ENCODE measurements at places on chromosomes 5 and 9.

DNA sequence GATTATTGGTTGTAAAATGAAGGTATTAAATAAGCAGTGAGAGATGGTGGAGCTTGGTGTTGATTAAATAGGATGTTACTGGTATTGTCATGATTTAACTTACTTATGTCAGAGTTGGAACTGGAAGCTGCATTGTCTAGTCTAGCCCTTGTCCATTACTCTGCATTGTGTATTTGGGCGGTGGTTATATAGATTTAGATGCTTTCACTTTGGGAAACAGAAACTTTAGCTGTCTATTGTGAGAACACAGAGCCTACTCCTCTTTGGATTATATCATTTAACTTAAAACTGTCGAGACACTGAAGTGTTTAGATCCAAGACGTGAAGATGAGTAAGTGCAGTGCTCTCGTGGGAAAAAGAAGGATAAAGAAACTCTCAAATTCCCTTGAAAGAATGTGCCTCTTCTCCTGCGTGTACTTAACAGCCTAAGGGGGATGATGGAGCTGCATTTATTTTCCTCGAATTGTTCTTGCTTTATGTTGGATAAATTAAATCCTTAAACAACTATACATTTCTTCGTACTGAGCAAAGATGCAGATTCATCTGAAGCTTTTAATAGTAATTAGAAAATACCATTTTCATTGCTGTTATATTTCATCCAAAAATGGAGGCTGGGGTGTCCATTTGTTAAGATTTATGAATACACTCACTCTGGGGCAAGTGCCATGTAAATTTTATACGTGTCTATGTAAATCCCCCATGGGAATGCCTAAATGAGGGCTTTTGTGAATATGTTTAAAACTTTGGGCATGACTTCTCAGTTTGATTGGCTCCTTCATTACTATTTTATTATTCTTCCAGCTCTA lies 21.6 kb downstream of the FBXL7 start:
- no peak for DNase-seq

- DNase-seq = no peak
These were observed 44.7 kb downstream of the OR2V1 start for GRCh38 chr5:181086026-181086883.

DNA sequence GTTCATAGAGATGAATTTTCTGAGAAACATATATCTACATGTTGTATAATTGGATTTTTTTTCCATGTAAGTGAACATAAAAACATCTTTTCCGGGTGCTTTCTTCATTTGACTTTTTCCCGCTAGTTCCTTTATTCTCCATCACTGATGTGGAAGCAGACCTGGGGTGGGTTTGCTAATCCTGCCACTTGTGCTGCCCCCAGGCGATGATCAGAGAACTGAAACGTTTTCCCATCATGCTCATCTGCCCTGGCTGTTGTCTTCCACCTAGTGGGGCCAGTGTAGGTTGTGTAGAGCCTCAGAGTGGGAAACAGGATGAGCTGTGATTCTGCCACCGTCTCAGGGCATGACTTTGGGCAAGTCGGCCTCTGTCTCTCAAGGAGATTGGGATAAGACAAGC lies 34.2 kb upstream of the TGFBR1 start:
- DNase-seq = no peak

DNA sequence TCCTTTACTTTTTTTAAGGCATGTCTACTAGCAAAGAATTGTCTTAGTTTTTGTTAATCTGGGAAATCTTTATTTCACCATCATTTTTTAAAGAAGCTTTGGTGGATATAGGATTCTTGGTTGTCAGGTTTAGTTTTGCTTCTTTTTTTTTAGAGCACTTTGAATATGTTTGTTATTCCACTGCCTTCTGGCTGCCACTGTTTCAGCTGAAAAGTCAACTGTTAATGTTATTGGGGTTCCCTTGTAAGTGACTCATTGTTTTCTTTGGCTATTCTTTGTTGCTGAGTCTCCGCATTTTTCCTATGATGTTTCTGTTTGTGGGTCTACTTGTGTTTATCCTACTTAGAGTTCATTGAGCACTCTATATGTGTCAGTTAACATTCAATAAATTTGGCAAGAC lies 44.4 kb downstream of the PHAX start:
- DNase-seq = no peak

- no peak for DNase-seq
These were observed 43.8 kb upstream of the GFPT2 start for GRCh38 chr5:180396926-180397325.

DNA sequence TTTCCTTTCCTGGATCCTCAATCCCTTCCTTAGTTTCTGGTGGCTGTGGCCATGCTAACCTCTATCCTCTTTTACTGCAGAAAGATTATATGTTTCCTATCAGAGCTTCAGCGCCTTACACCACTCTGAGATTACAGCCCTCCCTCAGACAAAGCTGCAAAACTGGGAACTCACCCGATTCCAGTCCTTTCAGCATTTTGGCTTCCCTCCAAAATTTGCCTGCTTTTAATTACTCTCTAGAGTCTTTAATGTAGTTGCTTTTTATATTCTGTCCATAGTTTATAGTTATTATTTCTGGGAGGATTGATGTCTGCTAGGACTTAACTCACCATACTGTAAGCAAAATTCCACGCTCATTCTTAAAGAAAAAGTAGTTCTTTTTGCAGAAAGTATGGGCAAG lies 110.2 kb downstream of the NSG2 start:
- DNase-seq = no peak

GRCh38 chr9:127311239-127311741 lies 46.7 kb downstream of the GARNL3 start:
- no peak for DNase-seq

DNA sequence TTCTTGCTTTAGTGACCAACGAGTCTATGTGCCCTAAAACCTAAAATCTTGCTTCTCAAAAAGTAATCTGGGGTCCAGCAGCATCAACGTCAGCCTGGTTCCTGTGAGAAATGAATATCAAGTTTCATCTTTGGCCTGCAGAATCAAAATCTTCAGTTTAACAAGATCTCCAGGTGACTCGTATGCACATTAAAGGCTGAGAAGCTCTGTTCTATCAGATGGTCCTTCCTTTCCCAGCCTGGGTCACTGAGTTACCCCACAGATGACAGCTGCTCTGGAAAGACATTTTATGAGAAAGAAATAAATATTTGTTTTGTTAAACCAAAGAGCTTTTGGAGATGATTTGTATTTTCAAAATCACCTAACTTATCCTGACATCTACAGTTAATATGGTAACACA lies 75.8 kb downstream of the ADAMTSL1 start:
- no peak for DNase-seq

- no peak for DNase-seq
These were observed 68.0 kb upstream of the IRX4 start for GRCh38 chr5:1950708-1951103.

- no peak for DNase-seq
These were observed 56.4 kb upstream of the LIFR start for GRCh38 chr5:38612851-38613250.

- no peak for DNase-seq
These were observed 224.2 kb downstream of the MELK start for GRCh38 chr9:36796671-36797419.

- no peak for DNase-seq
These were observed 189.2 kb downstream of the NDUFS4 start for GRCh38 chr5:53749621-53750020.

DNA sequence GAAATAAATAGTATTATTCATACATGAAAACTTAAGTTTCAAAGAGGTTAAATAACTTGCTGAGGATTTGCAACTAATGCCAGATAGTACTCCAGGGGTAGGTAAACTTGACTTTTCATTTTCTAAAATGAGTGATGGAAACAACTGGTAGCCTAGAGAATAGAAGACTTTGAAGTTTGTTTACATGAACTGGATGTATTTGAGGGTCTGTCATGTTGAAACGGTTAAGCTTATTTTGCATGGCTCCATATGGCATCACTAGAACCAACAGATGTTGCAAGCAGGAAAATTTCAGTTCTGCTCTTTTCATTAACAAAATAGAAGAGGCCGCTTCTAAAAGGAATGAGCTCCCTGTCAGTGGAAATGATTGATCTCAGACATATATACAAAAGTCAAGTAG lies 105.1 kb upstream of the SGCD start:
- DNase-seq = no peak

DNA sequence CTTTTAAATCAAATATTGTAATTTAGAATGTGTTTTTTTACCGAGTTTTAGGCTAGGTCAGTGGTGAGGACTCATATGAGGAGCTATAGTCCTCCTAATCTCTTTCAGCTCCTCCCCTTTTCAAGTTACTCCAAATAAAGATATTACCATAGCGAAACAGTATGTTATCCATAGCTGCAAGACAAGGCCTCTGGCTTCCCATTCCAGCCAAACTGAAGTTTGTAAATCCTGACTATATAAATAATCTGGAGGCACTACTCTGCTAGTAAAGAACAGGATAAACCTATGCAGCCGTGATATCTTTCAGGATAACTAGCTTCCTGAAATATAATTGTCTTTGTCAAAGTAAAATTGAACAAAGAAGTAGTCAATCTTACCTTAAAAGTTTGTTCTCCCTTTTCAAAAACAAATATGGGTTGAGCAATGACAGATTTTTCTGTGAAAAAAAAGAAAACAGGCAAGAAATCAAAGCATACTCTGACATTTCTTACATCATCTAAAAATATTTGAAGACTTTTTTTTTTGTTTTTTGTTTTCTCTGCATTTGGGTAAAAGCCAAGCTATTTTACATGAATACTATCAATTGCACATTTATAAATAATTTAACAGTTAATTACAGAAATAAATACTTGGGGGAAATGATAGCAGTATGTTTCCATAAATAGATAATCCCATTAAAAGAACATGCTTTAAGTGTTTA lies 29.3 kb upstream of the NADK2 start:
- DNase-seq = no peak

DNA sequence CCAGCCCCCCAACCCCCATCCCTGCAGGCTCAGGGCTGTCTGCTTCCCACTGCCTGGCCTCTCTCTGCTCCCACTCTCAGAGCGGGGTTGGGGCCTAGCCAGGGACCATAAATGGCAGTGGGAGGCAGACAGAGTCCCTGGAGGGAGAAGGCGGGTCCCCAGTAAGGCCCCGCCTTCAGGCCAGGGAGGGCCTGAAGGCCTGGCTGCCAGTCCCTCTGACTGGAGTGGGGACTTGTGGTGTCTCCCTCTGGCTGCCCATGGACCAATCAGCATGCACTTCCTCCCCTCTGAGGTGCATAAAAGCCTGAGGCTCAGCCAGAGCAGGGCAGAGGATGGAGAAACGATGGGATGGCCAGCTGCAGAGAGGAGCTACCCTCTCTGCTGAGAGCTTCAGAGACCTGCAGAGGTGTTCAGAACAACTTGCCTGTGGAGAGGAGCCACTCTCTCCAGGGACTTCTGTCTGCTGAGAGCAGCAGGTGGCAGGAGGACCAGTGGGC lies 2.7 kb upstream of the BTNL9 start:
- DNase-seq = no peak

DNA sequence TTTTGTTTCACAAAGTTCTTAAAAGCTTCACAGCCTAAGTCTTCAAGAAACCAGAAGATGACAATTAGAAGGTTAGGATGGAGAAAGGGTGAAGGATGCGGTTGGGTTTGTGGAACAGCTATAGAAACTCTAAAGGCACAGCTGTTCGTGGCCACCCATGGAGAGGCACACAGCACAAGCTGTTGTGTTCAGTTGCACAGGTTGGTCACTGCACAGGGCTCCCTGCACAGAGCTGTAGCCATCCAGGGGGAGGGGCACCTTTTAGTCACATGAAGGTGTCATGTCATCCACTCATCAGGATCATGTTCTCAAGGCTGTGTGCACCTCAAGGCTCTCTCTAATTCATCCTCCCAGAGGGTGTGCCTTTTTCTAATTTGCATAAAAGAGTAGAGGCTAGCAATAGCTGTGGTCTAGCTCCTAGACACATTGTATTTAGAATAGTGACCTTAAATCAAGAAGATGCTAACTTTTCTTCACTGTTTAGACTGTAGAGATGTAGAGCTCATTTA lies 5.0 kb upstream of the RASGRF2 start:
- no peak for DNase-seq

- no peak for DNase-seq
These were observed 102.7 kb downstream of the EFNA5 start for GRCh38 chr5:107567901-107568671.

GRCh38 chr5:168649306-168649705 lies 70.1 kb upstream of the PANK3 start:
- DNase-seq = no peak

- DNase-seq = no peak
These were observed 14.6 kb downstream of the NREP start for GRCh38 chr5:111742177-111742994.

- no peak for DNase-seq
These were observed 581.0 kb upstream of the RORB start for GRCh38 chr9:73916016-73916673.

DNA sequence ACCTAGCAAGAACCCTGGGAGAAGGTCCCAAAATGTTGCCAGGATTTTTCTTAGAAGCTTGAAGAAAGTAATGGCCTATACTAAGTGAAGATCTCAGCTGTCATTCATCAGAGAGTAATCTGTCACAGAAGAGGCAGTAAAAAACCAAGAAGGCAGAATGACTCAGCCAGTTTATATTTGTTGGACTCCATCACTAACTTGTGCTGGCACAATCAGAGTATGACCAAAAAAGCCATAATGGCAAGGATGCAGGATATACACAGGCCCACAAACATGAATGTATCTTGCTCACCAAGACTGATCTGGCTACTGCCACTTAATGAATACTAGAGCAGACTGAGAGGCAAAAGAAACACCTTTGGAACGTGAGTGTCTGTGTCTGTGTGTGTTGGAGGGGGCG lies 104.0 kb upstream of the POU5F2 start:
- DNase-seq = no peak

DNA sequence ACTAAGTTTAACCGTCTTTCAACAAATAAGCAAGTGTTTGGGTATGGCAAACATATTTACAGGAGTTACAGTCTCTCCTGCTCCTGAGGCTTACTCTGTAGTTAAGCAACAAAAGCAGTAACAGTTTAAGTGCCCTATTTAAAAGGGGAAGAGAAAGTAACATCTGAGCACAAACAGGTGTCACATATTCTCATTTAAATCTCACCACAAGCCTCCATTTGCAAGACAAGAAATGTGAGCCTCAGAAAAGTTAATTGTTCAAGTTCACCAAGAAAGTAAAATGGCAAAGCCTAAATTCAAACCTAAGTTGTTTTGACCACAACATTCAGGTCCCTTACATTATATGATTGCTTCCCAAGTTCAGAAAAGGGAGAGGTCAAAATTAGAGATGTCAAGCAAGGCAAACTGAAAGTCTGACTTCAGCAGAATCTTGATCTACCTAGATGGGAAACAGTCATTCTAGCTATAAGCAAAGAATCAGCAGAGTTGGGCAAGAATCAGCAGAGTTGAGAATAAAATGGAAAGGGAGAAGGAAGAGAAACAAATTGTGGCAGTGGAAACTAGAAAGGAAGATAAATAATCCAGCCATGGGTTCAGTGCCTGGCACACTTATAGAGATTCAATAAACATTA lies 93.4 kb downstream of the STRBP start:
- DNase-seq = no peak

DNA sequence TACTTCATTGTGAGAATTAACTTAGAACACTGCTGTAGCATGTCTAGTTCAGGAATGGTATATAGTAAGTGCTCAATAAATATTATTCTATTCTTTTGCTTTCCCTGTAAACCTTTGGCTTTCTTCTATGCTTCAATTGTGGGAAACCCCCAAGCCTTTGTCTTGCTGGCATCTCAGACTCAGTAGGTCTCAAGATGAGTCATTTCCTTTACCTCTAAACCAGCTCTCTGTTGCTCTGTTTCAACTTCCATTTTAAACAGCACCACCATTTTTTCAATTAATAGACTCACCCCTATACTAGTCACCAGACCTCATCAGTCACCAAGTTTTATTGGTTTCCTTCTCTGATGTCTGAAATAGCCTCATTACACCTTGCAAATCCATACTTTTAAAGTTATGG lies 43.5 kb downstream of the DMAC1 start:
- no peak for DNase-seq

- no peak for DNase-seq
These were observed 380.8 kb upstream of the CD180 start for GRCh38 chr5:67577424-67577823.

- no peak for DNase-seq
These were observed 5.7 kb downstream of the SPARC start for GRCh38 chr5:151680944-151681427.

All from T-helper 22 cell (primary cell).